ENCODE measurements at places on chromosomes 6 and 20.

GRCh38 chr6:92180090-92180489, 1239.3 kb downstream of the EPHA7 start:
- no peak for ATAC-seq

DNA sequence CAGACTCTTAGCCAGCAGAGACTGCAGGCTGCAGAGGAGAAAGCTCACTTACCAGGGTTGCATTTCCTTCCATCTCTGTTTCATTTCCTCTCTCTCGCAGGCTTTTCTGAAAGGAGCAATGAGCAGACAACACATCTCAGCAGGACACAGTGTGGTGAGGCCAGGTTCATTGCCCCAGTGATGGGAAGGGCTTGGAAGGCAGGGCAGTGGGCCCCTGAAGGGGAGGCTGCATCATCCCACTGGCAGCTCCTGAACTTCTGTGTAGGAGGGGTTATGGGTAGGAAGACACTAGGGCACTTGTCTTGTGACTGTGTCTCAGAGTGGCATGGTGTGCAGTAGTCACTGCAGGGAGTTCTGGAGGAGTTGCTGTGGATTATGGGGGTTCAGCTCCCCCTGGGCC, 246.8 kb downstream of the QKI start:
- no peak for ATAC-seq

DNA sequence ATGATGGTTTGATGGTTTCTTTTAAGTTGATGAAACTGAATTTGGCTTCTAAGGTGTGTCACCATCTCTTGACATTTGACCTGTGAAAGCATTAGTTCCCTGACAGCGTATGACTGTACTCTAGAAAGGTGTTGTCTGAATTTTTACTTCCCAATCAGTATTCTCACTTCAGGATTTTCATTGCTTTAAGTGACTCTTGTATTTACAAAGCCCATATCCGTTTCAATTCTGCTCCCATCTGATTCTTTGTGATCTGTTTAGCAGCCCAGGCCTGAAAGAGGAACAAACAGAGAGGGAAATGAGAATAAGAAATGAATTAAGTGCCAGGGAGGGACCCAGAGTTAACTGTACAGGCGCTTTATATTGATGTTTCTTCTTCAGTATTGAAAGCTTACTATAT, 73.7 kb downstream of the FARS2 start:
- no peak for ATAC-seq

DNA sequence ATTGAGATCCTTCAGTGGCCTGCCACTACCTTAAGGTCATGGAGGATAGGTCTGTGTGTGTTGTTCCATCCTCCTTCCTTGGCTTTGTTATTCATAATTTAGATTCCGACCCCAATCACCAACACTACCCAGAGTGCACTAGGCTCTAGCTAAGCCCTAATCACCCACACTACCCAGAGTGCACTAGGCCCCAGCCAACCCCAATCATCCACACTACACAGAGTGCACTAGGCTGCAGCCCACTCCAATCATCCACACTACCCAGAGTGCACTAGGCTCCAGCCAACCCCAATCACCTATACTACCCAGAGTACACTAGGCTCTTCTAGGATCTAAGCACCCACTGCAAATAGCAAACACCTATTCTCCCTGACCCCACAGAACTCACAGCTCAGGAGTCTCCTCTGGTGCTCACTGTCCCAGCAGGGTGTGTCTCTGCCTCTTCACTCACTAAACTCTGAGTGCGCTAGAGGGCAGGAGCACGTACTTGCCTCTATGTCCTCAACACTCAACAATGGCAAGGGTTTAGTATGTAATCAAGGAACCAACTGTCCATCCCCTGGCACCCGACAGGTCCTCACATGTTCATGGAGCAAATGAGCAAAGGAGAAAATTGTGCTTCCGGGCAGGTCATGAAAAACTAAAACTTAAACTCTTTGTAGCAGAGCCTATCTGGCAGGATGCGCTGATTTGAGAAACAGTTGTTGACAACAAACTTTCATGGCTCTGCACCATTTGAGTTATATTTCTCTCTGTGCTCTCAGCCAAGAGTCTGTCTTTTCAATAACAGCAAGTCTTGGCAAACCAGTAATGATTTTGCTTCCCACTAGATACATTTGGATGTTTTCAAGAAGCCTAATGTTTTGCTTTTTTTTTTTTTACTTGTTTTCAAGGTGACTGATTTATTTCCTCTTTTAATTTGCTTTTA, 54.3 kb downstream of the SLC22A23 start:
- ATAC-seq: no peak

DNA sequence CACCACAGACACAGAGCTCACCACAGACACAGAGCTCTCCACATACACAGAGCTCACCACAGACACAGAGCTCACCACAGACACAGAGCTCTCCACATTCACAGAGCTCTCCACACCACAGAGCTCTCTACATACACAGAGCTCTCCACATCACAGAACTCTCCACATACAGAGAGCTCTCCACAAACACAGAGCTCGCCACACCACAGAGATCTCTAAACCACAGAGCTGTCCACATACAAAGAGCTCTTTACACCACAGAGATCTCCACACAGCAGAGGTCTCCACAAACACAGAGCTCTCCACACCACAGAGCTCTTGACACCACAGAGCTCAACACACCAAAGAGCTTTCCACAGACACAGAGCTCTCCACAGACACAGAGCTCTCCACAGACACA, 55.8 kb downstream of the ERMARD start:
- no peak for ATAC-seq
